ENCODE measurements at places on chromosomes 2 and 18.

GRCh38 chr2:158795195-158795924 lies at the start of gene DAPL1:
DAPL1 (plus strand) TSS chr2:158795317; CDS start chr2:158795373, 56 bp downstream.
- DNase-seq = no peak

GRCh38 chr2:189285962-189286645 lies 106.5 kb upstream of the COL5A2 start:
- no peak for DNase-seq

DNA sequence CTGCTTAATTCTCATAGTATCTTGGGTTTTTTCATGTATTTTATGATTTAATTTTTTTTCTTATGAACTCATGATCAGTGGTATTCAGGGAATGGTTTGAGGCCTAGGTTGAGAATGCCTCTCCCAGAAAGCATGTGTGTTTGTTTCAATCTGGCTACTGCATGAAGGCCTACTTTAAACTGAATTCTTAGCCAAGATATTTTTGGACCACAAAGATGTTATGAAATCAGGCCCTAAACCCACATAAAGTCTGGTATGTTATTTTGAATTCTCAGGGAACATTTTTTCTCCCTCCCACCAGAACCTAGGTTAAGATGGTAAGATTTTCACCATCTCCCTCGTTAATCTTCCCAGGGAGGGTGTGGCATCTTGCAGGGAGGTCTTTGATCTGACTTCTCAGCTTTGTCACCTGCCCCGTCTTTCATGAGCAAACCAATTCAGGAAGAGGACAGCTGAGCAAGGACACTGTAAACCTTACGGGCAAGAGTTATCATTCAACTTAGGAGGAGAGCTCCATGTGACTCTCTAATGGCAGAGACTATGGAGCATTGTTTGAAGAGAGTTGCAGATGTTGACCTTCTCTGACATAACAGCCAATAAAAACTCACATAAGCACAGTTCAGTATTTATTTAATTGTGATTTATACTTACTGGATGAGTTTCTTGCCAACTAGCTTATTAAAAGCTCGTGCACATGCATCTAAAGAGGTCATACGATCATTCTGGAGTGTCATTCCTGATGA lies 21.3 kb upstream of the ACKR3 start:
- no peak for DNase-seq

DNA sequence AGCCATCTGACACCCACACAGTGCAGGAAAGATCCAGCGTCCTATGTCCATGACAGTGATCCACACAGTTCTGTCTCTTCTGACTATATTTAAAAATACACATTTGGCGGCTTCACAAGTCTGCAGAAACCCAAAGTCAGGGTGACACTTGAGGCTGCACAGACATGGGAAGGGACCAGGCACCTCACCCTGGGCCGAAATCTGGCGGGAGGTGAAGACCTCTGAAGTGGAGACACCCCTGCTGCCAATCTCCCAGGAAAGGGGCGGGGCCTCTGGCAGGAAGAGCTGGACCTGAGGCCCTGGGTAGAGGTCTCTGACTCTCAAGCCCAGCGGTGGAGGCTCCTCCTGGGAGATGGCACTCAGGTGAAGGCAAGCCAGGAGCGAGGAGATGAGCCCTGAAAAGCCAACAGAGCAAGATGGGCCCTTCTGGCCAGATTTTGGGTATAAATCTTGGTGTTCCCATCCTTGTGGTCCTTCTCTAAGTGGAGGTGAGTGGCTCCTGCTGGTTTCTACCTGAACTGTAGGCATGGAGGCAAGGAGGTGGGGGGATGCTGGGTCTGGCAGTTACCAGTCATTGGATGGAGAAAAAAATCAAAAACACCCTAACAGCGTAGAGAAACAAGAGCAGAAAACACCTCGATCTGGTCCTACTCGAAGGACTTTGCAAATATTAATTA lies 248.4 kb downstream of the HDAC4 start:
- DNase-seq = no peak

- no peak for DNase-seq
These were observed 213.4 kb downstream of the NEDD4L start for GRCh38 chr18:58257461-58257860.

GRCh38 chr2:130288467-130289403 lies 54.0 kb upstream of the IMP4 start:
- no peak for DNase-seq

DNA sequence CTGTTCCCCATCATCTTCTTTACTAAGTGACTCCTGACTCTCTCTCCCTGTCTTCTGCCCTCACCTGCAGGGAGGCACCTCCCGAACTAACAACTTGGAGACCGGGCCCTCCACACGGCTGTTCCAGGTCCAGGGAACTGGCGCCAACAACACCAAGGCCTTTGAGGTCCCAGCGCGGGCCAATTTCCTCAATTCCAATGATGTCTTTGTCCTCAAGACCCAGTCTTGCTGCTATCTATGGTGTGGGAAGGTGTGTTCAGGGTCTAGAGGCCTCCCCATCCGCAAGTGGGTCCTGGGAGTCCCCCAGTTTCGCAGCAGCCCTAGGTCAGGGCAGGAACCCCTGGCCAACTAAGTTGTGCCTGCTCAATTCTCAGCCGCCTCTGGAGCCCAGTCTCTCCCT lies 15.5 kb downstream of the VIL1 start:
- DNase-seq = no peak

GRCh38 chr2:31476511-31477180 lies 62.1 kb upstream of the XDH start:
- no peak for DNase-seq

- no peak for DNase-seq
These were observed 118.1 kb upstream of the CXCR4 start for GRCh38 chr2:136236019-136236418.

DNA sequence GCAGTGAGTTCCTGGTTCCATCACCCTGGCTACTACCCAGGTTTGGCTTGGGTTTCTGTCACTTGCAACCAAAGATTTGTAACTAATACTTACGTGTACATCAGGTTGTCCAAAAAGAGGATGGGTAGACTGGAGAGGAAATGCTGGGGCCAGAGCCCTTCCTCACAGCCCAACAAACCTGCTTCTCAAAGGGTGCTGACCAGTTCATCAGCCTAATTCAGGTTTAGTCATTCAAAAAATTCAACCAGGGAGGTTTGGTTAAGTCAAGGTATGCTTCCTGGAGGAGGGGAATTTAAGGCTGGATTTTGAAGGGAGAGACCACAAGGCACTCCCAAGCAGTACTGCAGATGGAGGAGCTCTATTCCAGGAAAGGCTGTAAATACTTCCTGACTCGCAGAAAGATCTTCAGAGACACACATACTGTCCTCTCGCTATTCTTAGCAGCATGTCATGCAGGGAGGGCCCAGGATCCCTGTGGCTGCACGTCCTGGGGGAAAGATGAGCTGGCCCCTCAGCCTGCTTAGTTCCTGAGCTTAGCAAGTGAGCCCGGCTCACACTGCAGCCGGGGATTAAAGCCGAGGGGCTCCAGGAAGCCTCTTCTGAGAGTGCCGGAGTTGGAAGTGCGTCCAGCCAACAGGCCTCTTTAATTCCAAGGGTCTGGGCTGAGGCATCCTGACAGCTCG lies 40.0 kb upstream of the BIN1 start:
- no peak for DNase-seq

GRCh38 chr2:234098681-234099080 lies 48.2 kb downstream of the SPP2 start:
- DNase-seq = no peak

GRCh38 chr18:13615432-13615861 lies 110.9 kb downstream of the FAM210A start:
- DNase-seq = no peak

- DNase-seq = no peak
These were observed 2.3 kb downstream of the MEIS1 start for GRCh38 chr2:66437109-66437690.

- no peak for DNase-seq
These were observed 11.1 kb downstream of the CAVIN2 start for GRCh38 chr2:191835539-191836350.

- no peak for DNase-seq
These were observed 65.8 kb upstream of the SALL3 start for GRCh38 chr18:78913830-78914231.

- no peak for DNase-seq
These were observed 304.1 kb upstream of the ERBB4 start for GRCh38 chr2:212842544-212843185.

All from HuH-7.5 (cell line).